ENCODE measurements at places on chromosomes 7 and 10.
A peak's percentile ranks its signal among the peaks of the same experiment; 100 is the strongest.

- DNase-seq: peak; percentile 51
Observed at GRCh38 chr10:58414270-58415041, 29.2 kb downstream of the TFAM start.

DNA sequence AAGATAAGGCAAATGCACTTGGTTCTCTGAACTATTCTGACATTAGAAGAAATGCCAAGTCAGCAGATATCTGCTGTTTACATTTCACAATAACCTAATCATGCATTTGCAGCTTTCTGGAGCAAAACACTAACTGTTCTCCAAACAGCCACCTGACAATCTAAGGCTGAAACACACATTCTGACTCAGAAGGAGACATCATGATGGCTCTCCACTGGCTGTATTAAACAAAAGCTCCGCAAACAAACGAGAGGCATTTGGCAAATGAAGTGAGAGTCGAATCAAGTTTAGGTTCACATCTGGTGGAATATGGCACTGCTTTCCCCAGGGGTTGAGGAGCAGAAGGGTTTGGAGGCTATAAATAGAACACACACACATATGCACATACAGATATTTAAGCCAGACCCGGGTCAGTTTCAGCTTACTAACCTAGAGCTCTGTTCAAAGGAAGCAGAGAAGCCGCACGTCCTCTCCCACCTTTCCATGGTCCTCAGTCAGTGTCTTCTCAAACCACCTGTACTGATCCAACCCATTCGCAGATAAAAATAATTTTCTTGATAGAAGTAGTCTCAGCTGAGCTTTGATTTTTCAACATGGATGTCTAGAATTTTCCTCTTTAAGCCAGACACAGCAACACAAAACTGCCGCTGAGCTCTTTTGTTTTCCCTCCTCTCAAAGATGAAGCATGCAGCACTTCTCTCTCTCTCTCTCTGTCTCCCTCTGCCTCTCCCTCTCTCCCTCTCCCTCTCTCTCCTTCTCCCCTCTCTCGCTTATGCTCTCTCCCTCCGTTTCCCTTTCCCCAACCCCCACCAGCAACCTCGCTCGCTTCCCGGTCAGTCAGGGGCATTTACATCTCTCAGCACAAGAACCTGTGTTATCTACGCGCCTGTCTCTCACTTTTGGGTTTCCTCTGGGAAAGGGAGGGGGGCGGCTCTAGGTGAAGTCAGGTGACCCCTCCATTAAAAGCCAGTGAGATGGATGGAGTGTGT is 682.8 kb downstream of the MAGI2 start:
- no peak for DNase-seq

DNA sequence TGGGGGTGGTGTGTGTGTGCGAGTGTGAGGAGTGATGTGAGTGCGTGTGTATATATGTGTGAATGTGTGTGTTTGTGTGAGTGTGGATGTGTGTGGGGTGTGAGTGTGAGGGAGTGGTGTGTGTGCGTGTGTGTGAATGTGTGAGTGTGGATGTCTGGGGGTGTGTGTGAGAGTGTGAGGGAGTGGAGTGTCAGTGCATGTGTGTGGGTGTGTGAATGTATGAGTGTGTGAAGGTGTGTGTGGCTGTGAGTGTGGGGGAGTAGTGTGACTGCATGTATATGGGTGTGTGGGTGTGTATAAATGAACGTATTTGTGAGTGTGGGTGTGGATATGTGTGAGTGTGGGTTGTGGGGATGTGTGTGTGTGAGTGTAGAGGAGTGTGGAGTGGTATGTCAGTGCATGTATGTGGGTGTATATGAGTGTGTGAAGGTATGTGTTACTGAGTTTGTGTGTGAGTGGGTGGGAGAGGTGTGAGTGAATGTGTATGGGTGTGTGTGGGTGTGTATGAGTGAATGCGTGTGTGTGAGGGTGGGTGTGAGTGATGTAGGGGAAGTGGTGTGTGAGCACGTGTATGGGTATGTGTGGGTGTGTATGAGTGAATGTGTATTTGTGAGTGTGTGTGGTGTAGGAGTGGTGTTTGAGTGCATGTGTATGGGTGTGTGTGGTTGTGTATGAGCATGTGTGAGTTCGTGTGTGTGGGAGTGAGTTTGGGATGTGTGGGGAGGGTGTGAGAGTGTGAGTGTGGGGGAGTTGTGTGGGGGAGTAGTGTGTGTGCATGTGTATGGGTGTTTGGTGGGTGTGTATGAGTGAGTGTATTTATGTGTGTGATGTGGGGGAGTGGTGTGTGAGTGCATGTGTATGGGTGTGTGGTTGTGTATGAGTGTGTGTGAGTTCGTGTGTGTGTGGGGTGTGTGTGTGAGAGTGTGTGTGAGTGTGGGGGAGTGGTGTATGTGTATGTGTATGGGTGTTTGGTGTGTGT is 28.5 kb upstream of the NUB1 start:
- no peak for DNase-seq

- DNase-seq: no peak
Observed at GRCh38 chr7:51276967-51277366, 39.6 kb downstream of the COBL start.

- DNase-seq: no peak
Observed at GRCh38 chr10:15784662-15785300, 65.1 kb upstream of the ITGA8 start.

GRCh38 chr7:69588773-69589172 is 9.5 kb upstream of the AUTS2 start:
- DNase-seq: no peak

DNA sequence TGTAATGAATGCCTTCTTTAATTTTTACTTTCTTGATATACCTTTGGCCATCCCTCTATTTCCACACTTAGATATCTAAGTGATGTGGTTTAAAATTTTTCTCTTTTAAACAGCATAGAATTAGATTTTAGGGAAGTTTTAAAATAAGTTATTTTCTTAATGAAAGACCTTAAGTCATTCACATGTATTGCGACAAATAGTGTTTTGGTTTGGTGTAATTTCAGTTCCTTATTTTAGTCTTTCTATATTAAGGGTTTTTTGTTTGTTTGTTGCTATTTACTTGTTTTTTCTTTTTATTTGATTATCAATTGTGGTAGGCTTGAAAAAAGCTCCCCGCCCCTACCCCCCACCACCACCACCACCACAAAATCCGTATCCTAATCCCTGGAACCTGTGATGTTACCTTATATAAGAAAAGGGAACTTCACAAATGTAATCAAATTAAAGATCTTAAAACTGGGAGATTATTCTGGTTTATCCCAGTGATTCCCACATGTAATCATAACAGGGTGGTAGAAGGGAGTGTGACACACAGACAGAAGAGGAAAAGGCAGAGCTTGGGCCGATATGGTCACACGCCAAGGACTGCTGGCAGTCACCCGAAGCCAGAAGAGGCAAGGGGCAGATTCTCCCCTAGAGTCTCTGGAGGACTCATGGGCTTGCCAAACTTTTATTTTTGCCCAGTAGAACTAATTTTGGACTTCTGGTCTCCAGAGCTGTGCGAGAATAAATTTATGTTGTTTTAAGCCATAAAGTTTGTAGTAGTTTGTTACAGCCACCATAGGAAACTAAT is 149.7 kb downstream of the NPSR1 start:
- DNase-seq: no peak

DNA sequence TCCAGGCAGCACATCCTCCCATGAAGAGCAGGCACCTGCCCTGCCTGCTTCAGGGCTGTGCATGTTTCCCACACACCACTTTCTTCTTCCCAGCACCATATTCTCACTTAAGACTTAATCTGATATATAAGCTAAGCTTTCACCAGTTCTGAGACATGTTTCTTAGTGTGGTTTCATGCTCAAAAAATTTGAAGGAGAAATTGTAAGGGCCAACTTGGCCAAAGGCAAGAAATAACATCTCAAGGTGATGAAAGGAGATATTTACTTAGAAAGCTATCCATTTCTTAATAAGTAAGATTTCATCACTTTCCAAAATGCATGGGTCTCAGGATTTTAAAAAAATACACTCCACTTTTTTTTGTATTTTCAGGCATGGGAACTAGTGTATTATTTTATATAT is 468.1 kb upstream of the AKR1E2 start:
- DNase-seq: no peak

GRCh38 chr7:29177963-29178600 is 16.5 kb upstream of the CHN2 start:
- DNase-seq: no peak

- no peak for DNase-seq
Observed at GRCh38 chr7:2509298-2509906, 10.2 kb upstream of the LFNG start.

- DNase-seq: no peak
Observed at GRCh38 chr7:116669769-116670168, 2.2 kb upstream of the MET start.

DNA sequence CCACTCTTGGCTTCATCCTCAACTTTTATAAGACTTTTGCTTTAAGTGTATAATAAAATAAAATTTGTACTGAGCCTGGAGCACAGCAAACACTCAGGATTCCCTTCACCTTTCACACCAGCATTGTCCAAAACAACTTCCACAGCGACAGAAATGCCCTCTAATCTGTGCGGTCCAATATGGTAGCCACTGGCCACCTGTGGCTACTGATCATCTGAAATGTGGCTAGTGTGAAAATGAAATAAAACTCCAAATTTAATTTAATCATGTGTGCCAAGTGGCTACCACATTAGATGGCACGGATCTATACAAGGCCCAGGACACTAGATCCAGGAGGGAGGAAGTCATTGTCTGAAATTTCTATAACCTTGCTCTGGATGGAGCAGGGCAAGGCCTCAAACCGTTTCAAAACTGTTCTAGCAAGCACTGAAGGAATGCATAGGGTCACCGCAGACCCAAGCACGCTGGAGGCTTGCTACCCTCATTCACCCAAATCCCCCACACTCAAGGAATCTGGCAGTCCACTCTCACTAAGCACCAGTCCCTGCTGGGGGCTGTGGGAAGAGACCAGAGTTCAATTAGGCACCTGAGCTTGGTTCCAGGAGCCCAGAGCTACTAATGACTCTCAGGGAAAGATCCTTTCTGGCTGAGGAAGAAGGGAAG is 6.3 kb upstream of the MYO1G start:
- no peak for DNase-seq

GRCh38 chr7:110607050-110607857 is 483.7 kb upstream of the LRRN3 start:
- DNase-seq: no peak

DNA sequence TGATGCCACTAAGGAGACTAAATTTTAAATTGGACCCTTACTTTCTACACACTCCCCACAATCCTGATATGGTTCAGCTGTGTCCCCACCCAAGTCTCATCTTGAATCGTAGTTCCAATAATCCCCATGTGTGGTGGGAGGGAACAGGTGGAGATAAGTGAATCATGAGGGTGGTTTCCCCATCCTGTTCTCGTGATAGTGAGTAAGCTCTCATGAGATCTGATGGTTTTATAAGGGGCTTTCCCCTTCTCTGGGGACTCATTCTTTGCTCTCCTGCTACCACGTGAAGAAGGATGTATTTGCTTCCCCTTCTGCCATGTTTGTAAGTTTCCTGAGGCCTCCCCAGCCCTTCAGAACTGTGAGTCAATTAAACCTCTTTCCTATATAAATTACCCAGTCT is 18.4 kb upstream of the BET1 start:
- DNase-seq: no peak

DNA sequence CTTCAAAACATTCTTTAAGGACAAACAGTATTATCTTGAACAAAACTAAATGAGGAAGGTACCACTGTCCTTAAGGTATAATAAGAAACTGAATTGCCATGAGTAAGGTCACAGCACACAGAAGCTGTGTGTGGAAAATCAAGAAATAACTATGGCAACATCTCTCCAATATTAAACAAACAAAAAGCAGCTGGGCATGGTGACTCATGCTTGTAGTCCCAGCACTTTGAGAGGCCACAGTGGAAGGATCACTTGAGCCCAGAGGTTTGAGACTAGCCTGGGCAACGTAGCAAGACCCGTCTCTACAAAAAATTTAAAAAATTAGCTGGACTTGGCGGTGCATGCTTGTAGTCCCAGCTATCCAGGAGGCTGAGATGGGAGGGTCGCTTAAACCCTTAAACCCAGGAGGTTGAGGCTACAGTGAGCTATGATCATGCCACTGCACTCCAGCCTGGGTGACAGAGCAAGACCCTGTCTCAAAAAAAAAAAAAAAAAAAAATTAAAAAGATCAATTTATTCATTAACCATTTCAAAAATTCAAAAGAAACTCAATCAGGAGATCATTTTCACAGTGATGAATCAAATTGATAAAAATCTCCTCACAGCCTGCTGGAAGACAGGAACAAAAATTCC is 195.4 kb downstream of the SKIDA1 start:
- DNase-seq: no peak

- no peak for DNase-seq
Observed at GRCh38 chr7:132138817-132139216, 437.5 kb downstream of the PLXNA4 start.

- no peak for DNase-seq
Observed at GRCh38 chr7:112092306-112092705, 113.9 kb downstream of the DOCK4 start.

GRCh38 chr7:92115821-92116220 is 18.5 kb downstream of the CYP51A1 start:
- no peak for DNase-seq

- no peak for DNase-seq
Observed at GRCh38 chr10:103316087-103316486, 34.9 kb downstream of the PCGF6 start.

DNA sequence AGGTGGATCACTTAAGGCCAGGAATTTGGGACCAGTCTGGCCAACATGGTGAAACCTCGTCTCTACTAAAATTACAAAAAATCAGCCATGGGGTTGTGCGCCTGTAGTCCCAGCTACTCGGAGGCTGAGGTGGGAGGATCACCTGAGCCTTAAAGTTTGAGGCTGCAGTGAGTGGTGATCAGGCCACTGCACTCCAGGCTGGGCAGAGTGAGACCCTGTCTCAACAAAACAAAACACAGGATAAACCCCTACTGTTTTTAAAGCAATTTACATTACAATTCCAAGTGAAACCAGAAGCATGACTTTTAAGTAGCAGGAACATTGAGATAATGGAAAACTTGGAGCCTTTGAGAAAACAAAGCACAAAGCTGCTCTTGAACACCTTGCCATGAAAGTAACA is 92.4 kb upstream of the BTBD16 start:
- no peak for DNase-seq

GRCh38 chr7:101474178-101474577 is 111.5 kb downstream of the COL26A1 start:
- no peak for DNase-seq

DNA sequence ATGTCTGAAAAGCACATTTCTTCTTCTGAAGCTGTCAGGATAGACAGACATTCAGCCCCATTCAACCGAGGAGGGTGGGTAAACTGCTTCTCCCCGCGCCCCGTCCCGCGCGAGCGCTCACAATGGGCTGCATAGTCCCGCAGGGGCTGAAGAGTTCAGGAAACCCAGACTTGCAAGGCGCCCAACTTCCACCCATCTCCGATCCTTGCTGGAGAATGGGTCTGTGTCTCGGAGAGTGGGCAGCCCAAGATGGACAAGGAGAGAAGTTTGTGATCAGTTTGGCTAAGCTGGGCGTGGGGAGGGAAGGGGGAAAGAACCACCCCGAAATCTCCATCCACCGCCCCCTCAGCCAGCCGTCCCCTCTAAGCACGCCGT is 686 bp downstream of the AASS start:
- DNase-seq: peak; percentile 52

GRCh38 chr7:18607025-18607424 is 111.5 kb downstream of the HDAC9 start:
- no peak for DNase-seq

- DNase-seq: no peak
Observed at GRCh38 chr10:121240556-121240955, 357.7 kb downstream of the FGFR2 start.
